ENCODE measurements at places on chromosomes 6 and 20.

- DNase-seq: no peak
These were observed 10.7 kb upstream of the LZTS3 start for GRCh38 chr20:3183896-3184612.

- no peak for DNase-seq
These were observed 15.2 kb downstream of the COL19A1 start for GRCh38 chr6:69881322-69882151.

DNA sequence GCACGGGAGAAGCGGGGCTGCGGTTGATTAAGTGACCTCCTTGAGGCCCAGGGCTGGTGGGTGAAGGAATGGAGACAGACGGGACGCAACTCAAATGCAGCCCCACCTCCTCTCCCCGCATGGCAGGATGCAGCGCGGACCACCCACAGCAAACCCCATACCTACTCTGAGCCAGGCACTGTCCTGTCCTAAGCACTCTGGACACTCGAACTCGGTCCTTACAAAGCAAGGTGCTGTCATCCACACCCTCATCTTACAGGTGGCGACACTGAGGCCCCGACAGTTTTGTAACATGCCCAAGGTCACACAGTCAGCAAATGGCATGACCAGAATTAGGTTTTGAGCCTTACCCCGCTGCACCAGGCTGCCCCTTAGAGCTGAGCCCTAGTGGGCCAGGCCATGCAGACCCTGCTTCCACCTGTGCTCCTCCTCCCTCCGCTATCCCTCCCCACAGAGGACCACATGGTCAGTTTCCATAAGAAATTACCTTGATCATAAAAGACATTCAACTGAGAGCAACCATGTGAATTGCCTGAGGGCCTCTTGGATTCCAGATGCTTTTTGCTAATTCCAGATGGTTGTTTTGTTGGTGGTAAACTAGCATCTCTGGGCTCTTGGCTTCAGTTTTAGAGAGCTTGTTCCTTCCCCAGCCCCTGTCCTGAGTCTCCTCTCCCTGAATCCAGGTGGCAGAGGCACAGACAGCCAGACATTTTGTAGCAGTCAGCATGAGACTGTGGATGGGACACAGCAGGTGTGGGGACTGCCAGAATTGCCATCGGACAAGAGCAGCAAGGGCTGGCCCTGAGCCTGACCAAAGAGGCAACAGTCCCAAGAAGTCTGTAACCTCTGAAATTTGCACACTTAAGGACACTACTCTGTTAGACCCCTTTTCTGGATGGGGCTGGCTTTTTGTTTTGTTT, 171.9 kb upstream of the PMEPA1 start:
- no peak for DNase-seq

GRCh38 chr6:95687839-95688238, 110.5 kb downstream of the MANEA start:
- DNase-seq: no peak

DNA sequence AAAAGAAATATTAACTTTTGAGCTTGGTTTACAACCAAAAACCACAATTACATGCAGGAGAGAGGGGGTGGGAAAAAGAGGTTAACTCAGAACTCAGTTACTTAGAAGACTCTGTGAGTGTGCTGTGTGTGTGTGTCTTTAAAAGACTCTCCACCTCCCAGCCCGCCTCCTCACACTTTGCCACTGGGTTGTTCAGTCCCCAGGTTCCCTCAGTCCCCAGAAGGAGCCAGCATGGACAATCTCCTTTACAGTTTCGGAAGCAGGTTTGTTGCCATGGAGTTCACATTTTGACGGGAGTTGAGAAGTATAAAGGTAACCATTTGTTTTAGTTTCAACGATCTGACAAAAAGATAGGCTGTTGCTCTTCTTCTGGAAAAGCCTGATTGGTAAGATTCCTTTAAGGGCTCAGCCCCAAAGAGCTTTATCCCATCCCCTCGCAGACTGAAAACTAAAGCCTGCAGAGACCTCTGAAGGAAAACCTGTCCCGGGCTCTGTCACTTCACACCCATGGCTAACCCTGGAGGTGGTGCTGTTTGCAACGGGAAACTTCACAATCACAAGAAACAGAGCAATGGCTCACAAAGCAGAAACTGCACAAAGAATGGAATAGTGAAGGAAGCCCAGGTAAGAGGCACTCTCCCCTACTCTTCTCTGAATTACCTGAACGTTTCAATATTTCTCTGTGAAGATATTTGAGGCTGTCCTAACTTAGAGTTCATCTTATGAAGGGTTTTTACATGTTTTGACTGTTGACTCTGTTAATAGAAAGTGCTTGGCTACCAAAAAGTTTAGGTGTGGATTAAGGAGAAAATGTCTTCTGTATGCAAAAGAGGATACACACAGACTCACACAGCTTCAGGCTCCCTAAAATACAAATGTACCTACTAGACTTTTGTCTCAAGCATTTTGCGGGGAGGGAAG, at the start of gene SPTLC3:
SPTLC3 (plus strand) TSS at position 212 of the 921 bp plus-strand sequence; CDS start at position 508, 296 bp downstream.
- DNase-seq: peak; percentile 25

DNA sequence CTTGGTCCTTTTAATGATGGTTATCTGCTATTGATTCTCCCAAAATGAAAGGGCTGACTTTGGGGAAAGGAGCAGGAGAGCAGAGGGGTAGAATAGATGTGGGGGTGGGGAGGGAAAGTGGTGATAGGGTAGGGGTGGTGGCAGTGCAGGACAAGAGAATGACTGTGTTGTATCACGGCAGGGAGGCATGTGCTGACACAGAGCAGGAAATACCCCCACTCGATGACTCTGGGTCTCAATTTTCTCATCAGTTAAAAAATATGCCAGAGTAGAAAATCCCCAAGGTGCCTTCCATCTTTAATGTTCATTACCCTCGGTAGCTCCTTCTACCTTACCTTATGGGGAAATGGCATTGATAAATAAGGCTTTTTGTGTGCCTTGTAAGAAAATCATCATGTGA, 79.0 kb upstream of the ATXN1 start:
- DNase-seq: peak; percentile 52

GRCh38 chr20:22462975-22463914, 121.1 kb downstream of the FOXA2 start:
- peak; percentile 7 for DNase-seq

- DNase-seq: no peak
These were observed 3.0 kb upstream of the ZBTB24 start for GRCh38 chr6:109486068-109486467.

- DNase-seq: no peak
These were observed at the start of gene FNDC11 for GRCh38 chr20:63553933-63554290. TSS of gene FNDC11 (plus strand) at chr20:63554159. CDS start at chr20:63555664, 1,505 bp downstream.

DNA sequence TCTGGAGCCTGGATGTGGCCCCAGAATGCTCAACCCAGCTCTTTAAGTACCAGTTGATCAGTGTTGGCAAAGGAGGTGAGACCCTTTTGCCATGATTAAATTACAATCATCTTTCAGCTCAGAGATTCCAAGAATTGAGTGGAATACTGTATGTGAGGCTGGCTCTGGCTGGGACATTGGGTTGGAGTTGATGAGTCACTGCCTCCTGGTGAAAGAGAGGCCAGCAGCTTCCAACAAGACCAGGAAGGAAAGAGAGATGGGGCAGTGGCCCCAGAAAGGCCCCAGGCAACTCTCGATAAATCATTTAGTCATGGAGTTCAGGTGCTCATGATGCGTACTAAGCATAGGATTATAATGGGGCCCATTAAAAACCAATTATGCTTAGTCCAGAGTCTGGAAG, 2.1 kb downstream of the TGM6 start:
- DNase-seq: no peak

DNA sequence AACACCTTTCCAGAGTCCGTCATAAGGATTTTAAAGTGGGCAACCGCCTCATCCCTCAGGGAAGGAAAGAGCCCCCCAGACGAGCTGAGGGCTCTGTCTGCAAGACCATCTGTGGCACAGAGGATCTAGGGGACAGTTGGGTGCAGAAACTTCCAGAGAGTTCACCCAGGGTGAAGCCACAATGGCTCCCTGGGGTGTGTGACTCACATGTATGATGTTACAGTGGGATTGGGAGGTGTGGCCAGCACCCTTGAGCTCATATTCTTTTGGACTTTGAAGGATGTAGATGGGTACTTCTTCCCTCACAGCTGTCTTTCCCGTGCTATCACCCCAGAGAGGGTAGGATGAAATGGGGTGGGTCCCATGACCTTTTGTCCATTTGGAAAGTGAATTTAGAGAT, 95.5 kb downstream of the NCR2 start:
- peak; percentile 87 for DNase-seq

GRCh38 chr20:10639077-10639736, 34.6 kb downstream of the JAG1 start:
- DNase-seq: no peak

- DNase-seq: no peak
These were observed 332.4 kb downstream of the HACE1 start for GRCh38 chr6:104527311-104527710.

DNA sequence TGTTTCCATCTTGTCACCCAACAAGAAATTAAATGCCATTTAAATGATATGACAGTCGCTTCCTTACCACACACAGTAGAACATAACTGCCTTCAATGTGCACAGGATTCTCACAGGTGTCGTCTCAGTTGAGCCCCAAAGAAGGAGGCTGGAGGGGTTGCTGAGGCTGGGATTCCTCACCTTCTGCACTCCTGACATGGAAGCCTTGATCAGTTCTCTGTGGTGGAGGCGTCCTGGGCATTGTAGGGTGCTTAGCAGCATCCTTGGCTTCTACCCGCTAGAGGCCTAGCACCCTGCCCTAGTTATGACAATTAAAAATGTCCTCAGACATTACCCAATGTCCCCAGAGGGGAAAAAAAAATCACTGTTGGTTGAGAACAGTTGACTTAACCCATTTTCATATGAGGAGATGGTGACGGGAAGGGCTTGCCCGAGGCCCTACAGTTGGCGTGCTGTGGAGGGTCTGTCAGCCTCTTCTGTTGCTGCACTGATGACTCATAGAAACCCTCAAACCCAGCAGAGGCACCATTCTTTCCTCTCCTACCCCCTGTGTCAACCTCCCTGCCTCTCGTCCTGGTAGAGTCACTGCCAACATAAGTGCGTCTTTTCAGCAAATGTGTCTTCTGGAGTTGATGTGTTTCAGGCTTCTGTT, 19.3 kb upstream of the ZNF831 start:
- DNase-seq: peak; percentile 21

DNA sequence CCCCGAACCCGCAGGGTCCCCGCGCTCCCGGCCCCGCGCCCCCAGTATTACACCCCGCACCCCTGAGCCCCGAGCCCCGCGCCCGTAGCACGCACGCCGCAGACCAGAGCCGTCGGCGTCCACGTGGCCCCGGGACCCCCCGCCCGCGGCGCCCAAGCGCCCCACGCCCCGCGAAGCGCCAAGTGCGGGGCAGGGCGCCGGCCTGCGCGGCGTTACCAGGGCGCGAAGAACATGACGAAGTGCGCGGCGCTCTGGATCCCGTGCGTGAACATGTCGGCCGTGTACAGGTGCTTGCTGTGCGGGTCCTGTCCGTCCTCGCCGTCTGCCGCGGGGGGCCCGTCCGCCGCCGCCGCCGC, 312 bp downstream of the TXNDC5 start:
- DNase-seq: no peak

- no peak for DNase-seq
These were observed 91.9 kb downstream of the TNFAIP3 start for GRCh38 chr6:137958811-137959565.

GRCh38 chr6:114404339-114404955, 61.6 kb upstream of the HS3ST5 start:
- no peak for DNase-seq

- no peak for DNase-seq
These were observed 200.9 kb upstream of the UST start for GRCh38 chr6:148545901-148546300.

DNA sequence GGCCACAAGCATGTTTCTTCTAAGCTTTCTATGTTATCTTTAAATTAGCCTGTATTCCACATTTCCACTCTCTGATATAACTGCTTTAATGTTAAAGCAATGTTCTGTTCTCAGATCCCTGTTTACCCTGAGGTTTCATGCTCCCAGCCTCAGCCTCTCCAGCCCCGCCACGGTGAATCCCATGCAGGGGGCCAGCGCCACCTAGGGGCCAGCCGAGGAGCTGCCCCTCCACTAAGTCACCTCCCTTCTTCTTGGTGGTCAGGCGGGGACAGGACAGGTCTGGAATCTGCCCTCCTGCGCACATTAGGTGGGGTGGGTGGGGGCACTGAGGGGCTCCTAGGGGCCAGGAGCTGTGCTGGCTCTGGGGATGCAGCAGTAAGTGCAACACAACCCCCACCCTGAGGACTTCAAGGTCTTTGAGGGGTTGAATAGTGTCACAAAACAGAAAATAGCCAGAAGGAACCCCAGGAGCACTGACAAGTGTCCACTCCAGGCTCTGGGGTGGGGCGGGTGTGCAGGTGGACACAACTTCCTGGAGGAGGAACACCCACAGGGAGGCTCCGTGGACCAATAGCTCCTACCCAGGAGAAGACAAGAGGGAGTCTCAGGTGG, 61.6 kb downstream of the RAB44 start:
- DNase-seq: peak; percentile 86

DNA sequence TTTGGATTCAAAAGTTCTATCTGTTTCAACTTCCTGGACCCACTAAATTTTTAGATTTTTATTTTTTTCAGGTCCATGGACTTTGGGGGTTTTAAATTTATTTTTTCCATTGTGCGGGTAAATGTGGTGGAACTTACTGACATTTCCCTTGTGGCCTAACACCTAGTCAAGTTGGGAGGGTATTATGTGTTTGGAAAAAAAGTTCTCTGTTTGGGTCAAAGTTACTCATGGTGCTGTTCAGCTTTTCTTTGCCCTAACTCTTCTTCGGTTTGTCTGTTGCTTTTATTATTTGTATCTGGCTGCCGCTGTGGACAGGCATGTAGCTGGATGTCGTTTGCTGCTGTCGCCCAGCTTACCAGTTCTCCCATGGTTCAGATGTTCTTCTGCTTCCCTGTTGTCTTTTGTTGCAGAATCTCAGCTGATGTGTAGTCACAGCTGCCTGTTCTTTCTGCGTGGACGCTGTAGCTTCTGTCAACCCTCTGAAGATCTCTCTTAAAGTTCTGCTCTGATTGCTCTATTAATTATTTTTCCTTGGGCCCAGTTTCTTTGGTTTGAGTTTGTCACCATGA, 7.9 kb downstream of the IGF2R start:
- no peak for DNase-seq

- DNase-seq: no peak
These were observed 93.1 kb upstream of the SOX4 start for GRCh38 chr6:21500314-21501020.

DNA sequence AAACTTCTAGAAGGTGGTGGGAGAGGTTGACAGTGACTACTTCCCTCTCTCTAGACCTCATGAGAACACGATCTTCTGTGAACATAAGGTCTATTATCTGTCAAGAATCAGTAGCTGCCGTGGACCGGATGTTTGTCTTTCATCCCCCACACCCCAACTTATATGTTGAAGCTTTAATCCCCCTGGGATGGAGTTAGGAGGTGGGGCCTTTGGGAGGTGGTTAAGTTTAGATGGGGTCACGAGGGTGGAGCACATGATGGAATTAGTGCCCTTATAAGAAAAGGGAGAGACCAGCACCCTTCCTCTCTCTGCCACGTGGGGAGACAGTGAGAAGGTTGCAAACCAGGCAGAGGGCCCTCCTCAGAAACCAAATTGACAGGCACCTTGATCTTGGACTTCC, 409.1 kb downstream of the QKI start:
- no peak for DNase-seq

GRCh38 chr6:159317430-159317829, 148.2 kb downstream of the FNDC1 start:
- no peak for DNase-seq

Data from Daoy (cell line).